ENCODE measurements at places on chromosomes 5 and 9. TPM values are rescaled to one million over a fixed set of nuclear protein-coding genes. Genes with fewer than 3 reads are reported as not detected.

Gene GARIN3
- not detected for total RNA-seq

DNA sequence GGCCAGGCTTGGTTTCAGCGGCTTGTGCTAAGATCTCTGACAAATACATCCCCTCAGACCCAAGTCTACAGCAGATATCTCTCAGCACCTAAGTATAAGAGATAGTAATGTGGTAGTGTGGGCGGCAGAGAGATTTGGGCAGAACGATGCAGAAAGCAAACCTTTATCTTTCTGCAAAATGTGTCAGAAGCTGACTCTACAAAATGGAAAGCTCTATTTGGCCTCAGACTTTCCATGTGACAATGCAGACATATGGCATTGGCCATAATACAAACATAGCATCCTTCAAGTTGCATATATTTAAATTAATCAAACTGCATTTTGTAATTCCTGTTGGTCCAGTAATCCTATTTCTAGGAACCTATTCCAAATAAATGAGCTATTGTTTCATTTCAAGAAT, 102.5 kb upstream of the RAI14 start:
- DNase-seq: no peak

GRCh38 chr9:101639785-101640665, 45.3 kb upstream of the PPP3R2 start:
- peak; percentile 61 for DNase-seq

GRCh38 chr9:76433836-76434235, 25.1 kb upstream of the GCNT1 start:
- no peak for DNase-seq

- DNase-seq: peak; percentile 13
Observed at GRCh38 chr5:20524991-20525529, 537.1 kb upstream of the CDH18 start.

Gene PTGS1
- total RNA-seq: 4.9 TPM

GRCh38 chr9:136084063-136084944, 10.8 kb downstream of the NACC2 start:
- DNase-seq: no peak

GRCh38 chr5:178433273-178433775, 156.9 kb downstream of the COL23A1 start:
- DNase-seq: no peak

Gene IL3
- not detected for total RNA-seq

Gene SHOC1
- total RNA-seq: 0.40 TPM

DNA sequence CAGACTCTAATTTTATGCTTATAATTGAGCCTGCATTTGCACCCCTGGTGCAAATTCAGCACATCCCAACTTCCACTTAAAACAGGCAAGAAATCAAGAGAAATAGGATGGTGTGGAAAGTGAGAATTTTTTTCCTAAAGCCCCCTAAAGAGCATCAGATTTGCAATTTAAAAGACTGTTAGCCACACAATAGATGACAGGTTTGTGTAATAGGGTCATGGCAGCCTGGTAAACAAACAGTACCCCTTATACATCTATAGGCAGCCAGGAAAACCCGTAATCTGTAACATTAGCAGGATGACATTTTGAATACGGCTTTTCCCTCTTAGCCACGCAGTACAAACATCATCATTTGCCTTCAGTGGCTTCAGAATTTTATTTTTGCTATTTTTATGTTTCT, 17.2 kb downstream of the EBF1 start:
- no peak for DNase-seq

GRCh38 chr5:145941096-145941447, 4.7 kb downstream of the SH3RF2 start:
- DNase-seq: no peak

DNA sequence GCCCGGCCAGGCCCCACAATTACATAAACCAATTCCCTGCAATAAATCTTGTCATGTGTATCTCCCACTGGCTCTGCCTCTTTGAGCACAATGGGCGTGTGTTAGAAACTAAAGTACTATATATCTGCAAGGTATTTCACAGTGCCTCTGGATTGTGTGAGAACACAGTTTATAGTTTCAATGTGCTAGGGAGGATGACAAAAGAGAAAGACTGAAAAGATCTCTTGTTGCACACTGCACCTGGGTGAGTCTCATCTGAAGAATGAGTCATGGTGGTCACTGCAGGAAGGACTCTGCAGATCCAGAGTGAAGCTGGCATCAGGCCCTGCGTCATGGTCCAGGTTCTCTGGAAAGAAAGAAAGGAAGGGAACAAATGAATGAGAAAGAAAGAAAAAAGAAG, 20.7 kb upstream of the CTSV start:
- DNase-seq: no peak

DNA sequence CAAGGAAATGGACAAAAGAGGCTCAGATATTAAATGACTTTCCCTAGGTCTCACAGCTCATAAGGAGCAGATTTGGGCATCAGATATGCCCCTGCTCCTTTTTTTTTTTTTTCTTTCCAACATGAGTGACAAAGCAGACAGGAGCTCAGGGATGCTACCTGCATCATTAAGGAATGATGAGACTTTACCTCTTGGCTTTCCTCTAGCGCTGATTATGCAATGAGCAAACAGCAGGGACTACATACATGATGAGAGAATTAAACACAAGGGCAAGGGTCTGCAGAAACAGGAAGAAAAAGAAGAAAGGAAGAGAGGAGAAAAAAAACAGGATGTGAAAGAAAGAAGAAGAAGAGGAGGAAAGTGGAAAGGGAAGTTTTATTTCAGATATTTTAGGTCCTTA, 179.9 kb downstream of the PPP2R2B start:
- DNase-seq: no peak

- no peak for DNase-seq
Observed at GRCh38 chr9:77221431-77221830, 44.1 kb downstream of the VPS13A start.

- no peak for DNase-seq
Observed at GRCh38 chr5:34045023-34045422, 2.0 kb upstream of the C1QTNF3 start.

Gene PRR16
- total RNA-seq: 5.9 TPM

Gene TTC23L
- 1.6 TPM for total RNA-seq

GRCh38 chr9:27276193-27277030, 20.5 kb downstream of the EQTN start:
- DNase-seq: peak; percentile 80

Gene SLIT3
- total RNA-seq: 48.5 TPM

DNA sequence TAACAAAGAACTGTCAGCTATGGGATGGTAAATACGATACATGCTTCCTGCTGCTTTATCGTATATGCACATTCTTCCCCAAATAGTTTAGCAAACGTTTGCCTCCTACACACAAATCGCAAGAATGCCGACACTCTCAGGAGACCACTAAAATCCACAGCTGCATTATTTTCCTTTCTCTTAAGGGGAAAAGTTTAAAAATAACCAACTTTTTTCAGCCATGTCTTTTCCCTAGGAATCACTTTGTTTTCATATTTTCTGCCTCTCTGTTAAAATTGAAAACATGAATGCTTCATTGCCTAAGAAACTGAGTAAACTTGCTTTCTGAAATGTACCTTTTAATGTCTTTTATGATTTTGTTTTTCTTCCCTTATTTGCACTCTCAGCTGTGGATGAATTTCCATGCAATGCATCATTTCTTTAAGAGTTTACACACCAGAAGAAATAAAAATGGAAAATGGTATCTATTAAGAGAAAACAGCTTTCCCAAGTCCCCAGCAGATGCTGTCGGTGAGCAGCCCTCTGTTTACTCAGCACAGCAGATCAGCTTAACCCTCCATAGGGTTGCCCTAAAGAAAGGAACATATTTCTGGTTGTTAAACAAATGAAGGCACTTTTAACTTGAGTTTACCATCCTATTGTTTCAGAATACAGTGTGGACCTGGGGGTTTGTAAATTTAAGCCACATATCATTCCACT, 66.2 kb downstream of the IZUMO3 start:
- DNase-seq: peak; percentile 1

Gene ANKRD18A
- total RNA-seq: 6.7 TPM

DNA sequence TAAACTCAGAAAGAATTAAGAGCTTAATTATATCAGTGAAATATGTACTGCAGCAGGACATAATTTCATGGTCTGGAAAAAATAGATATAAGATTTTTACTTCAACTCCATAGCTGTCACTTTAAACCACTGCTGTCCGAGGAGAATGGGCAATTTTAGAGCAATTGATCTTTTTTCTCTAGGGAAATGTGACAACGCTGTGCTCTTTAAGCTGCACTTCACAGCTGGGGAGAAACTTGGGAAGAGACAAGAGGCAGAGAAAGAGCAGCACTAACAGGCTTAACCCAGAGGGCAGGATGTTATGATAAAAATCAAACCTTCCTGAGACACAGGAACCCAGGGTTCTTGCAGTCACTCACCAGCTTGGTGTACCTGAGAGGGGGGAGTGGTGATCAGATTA, 92.0 kb downstream of the SPOCK1 start:
- no peak for DNase-seq

Gene QRFP
- not detected for total RNA-seq

DNA sequence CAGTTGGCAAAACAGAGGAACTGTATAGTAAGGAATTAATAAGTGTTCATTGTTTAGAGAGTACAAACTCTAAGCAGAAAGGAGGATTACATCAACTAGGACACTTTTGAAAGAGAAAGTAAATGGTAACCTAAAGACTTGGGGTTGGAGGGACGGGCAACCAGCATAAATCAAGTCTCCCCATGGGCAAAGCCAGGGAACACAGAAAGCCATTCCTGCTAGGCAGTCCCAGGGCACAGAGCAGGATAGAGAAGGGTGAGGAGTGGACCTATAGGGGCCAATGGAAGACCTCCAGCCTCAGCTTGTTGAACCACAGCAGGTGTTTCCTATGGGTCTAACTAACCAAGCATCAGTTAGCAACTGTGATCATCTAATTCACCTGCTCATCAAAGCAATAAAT, 9.2 kb upstream of the ERAP1 start:
- no peak for DNase-seq

DNA sequence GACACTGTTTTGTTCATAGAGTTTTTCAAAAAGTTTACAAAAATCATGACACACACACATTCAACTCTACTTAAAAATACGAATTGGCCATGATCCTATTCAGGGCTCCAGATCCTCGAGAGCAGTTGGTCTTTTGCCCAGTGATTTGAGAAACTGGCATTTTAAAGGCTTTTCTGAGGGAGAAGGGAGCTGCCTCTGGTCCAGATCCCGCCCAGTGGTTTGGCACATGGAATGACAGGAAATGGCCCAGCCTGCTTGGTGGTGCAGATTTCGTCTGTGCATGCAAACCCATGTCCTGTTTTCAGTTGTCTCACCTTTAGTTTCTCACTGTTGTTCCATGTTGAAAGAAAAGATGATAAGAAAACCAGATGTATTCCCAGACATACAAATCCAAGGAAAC, 3.6 kb downstream of the CAMK4 start:
- DNase-seq: peak; percentile 80

Gene C5orf46
- not detected for total RNA-seq

- peak; percentile 97 for DNase-seq
Observed at GRCh38 chr5:55160493-55161209, 680 bp downstream of the GPX8 start.

DNA sequence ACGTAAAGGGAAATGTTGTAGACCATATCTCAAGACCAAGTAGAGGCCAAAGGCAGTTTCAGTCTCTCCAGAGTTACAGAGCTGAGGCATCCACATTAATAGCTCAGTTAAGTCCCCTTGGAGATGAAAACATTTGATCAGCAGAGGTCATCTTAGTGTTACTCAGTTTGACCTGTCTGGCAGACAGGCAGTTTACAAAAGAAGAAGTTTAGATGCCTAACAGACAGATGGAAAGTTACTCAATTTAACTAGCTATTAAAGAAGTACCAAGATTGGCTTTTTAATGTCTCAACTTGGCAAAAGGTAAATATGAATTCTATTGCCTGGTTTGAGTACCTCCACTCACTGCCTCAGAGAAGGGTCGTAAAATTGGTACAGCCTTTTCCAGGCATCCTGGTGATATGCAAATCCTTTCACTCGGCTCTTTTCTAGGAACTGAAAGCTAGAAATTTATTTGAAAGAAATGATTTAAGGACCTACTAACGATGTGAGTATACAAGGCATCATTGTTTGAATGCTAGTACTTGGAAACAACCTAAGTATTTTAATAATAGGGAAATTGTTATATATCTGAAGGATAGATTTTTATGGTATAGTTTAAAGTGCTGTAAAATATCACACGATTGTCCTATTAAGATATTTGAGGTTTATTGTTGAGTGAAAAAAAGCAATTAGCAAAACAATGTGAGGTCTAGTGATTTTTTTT, 14.8 kb downstream of the ACO1 start:
- no peak for DNase-seq

GRCh38 chr9:127785023-127785932, 556 bp upstream of the CDK9 start:
- peak; percentile 92 for DNase-seq

DNA sequence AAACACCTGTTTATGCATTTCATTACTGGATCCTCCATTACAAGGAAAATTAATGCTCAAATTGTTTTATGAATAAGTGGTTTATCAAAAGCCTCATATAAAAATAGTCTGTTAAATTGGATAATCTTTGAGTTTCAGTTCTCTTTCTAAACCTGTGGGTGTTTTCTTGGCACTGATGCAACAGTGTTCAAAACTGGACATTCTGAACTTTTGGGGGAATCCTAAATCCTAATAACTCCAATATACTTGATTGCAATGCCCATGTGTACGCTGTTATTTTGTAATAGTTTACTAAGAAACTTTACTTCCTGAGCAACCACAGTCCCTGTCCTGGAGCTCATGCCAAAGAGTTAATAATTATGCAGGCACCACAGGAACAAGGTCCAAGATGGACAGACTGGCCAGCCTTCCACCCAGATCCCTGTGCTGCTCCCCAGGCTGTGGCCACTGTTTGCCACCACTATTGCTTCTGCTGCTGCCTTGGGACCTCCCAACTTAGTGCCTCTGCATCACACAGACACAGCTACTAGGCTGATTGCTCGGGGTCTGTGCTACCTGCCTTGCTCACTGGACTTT, 14.0 kb downstream of the IRGM start:
- no peak for DNase-seq

Gene LCN9
- total RNA-seq: not detected

DNA sequence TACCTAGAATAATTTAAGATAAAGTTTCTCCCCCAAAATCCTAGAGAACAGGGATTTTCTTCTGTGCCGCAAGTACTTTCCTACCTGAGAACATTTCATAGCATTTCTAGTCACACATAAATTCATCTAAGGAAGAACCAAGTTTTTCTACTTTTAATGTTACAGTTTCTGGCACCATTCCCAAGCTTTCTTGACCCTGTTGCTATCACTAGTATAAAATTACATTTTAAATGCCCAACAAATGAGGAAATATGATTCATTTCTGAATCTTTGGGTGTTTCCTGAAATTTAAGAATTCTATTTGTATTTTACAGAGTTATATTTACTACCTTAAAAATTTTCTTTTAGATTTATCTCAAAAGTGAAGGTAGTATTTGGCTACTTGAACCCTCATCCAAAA, 137.8 kb downstream of the LPAR1 start:
- no peak for DNase-seq

- DNase-seq: no peak
Observed at GRCh38 chr5:13833440-13833839, 111.0 kb downstream of the DNAH5 start.

DNA sequence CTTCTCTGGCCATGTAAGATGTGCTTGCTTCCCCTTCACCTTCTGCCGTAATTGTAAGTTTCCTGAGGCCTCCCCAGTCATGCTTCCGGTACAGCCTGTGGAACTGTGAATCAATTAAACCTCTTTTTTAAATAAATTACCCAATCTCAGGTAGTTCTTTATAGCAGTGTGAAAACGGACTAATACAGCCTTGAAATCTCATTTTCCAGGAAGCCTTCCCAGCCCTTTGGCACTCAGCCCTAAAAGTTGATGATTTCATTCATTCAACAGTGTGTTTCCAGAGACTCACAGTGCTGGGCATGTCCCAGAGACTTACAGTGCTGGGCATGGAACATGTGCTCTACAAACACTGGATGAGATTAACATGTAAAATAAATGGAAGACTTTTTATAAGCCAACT, 135.8 kb downstream of the DCP2 start:
- peak; percentile 38 for DNase-seq
